ENCODE measurements at places on chromosomes 11 and 22.

DNA sequence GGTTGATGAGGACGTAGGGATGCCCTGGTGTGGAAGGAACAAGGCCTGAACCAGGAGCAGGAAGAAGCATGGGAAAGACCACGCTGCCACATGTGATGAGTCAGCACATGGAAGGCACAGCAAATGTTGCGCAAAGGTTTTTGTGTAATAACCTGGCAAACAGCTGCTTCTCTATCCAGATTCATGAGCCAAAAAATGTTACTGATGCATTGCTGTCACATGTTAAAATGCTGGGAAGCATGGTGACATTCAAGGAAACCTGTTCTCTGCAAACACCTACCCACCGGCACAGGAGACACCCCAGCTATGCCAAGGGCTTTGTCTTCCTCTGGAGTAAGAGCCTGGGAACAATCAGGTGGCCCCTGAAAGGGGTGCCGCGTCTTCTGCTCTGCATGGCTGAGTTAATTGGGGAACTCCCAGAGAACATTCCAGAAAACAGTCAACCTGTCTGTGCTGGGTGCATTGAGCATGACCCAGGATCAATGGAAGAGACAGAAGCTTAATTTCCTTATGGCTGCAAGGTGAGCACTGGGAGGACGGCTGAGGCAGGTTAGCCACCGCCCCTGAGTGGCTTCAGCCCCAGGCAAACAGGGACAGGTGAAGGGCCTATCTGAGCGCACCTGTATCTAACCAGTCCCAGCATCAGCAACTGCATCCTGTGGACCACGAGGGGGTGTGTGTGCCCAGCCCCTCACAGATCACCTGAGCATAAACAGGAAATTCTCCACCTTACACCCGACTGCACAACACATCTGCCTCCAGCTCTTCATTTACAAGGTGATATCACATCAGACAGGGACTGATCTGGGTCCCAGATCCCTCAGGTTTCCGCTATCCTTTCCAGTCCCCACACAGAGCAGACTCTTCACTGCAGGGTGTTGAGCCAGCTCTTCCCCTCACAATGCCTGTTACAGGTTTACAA, 108.4 kb downstream of the GGTLC2 start:
- DNase-seq = no peak

- no peak for DNase-seq
These were observed 25.5 kb downstream of the TMPRSS13 start for GRCh38 chr11:117903505-117904382.

GRCh38 chr11:130052567-130052966, 17.1 kb upstream of the APLP2 start:
- no peak for DNase-seq

DNA sequence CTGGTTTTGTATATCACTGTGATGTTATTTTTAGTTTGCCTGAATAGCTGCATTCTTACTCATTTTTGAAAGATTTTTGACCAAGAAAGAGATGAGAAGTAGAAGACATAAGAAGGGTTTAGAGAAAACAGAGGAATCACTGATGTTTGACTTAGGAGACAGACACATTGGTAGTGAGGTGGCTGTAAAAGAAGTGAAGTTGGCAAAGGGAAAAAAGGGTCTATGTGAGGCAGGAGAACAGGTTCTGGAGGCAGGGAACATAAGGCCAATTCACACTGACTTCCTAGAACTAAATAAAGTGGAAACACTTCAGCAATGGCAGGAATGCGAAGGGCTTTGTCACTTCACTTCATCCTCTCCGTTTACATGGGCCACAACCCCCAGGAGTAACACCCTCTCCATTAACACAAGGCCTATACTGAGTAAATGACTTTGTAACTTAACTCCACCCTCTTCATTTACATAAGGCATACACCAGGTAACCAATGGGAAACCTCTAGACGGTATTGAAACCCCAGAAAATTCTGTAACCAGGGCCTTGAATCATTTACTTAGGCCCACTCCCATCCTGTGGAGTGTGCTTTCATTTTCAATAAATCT, 36.5 kb downstream of the CTSC start:
- no peak for DNase-seq

DNA sequence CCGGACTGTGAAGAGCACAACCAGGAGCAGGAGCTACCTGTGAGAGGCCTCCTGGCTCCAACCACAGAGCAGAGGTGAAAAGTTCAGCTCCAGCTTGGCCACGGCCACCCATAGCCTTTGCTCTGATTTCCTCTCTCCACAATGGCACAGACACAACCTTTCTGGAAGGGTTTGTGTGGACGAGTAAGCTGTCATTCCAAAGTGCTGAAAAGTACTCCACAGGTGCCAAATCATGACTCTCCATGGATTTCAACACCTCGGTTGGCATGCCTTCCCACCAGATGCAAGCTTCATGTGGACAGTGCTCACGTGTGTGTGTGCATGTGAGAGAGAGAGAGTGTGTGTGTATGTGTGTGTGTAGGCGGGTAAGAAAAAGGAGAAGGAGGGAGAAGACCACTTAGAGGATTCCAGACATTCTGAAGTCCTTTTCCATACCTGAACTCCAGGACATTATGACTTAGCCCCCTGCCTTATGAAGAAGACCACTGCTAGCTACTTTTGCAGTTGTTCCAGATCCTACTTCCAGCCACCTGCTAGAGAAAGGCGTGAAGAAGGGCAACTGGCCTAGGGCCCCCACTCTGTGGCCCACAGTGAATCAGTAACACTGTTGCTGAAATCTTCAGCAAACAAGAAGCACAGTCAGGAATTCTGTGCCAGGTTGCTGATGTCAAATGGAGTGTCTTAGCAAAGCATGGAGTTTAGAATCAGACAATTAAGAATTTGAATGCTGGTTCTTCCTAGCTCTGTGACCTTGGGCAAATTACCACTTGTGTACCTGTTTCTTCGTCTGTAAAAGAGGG, 13.9 kb upstream of the NAV2 start:
- DNase-seq = no peak

DNA sequence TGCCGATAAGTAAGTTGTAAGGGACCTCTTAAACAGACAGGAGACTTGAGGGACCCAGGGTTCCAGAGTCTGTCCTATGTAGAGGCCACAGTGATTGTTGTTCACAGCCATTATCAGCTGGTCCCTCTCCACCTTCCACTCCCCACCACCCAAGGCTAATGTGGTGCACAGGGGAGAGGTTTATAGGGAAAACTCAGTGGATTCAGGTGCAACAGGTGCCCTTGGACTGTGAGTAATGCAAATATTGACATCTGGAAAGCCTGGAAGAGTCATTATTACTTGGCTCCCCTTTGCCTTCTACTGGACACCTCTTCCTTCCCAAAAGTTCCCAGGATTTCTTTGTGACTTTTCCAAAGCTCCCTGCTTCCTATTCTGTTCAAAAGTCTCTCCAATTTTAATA, 441.1 kb upstream of the CCDC90B start:
- DNase-seq = no peak

GRCh38 chr22:17824457-17824856, 50.2 kb upstream of the BID start:
- no peak for DNase-seq

DNA sequence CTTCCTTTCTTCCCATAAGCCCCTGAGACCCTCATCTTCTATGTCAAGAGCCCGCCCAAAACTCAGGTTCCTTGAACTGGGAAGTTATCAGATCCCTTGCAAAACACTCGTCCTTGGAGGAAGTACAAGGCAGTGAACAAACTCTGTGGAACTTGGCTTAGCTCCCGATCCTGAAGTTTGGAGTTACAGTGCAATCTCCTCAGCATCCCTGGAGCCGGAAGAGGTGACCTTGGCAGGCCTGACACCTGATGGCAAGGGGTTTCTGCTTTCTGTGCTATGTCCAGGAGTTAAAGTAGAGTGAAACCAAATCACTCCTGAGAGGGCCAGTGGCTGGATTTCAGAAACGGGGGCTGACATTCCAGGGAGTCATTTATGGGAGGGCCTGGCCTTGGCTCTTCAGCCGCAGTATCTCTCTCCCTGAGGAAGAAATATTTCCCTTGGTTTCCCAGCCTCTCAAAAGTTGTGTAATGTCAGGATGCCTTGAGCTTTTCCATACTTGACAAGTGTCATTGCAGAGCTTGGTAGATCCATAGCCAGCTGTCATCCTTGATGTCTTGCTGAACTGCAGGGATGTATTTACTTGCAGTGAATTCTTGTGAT, 1.9 kb upstream of the GRAMD1B start:
- DNase-seq = no peak

GRCh38 chr22:38796262-38796957, 2.5 kb upstream of the DNAL4 start:
- DNase-seq = no peak

DNA sequence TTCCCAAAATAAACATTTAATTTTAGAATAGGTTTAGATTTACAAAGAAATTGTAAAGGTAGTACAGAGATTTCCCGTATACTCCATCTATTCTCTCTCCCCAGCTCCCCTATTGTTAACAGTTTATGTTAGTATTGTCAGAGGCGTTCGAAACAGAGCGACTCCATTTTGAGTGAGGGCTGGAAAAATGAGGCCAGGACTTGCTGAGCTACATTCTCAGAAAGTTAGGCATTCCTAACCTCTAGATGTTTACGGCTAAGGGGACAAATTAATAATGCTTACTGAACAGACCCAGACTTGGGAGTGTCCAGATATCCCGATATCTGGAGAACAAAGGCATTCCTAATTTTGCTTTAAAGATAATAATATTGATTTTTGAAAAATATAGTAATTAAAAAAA, 12.4 kb upstream of the NUP160 start:
- no peak for DNase-seq

DNA sequence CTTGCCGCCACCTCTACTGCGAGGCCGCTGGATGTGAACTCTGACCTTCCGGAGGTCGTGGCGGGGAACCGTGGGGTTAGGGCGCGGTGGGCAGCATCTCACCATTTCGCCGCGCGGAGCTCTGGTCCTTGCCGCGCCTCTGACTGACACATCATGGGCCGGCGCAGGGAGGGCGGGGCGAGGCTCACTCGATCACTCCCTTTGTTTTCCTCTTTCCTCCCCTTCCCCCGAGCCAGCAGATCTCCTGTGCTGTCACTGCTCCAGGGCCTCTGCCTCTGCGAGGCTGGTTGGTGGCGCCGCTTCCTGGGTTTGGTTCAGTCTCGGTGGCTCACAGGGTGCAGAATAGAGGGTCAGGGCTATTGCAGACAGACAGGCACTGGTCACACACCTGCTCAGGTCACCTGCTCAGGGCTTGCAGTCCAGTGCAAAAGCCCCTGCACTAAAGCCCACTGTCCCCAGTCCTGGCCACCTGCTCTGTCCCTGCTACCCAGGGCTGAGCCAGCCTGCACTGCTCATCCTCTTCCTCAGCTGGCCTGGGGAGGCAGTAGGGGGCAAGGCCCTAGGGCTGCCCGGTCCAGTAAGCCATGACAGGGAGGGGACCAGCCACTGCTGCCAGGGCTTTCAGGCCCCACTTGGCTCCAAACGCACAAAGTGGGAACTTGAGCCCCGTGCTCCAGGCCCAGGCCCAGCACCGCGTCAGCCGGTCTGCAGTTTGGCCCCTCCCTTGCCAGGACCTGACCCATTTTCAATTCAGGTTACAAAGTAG, 36.2 kb downstream of the PISD start:
- no peak for DNase-seq

GRCh38 chr11:78076733-78077403, 2.8 kb downstream of the NDUFC2 start:
- DNase-seq = no peak

DNA sequence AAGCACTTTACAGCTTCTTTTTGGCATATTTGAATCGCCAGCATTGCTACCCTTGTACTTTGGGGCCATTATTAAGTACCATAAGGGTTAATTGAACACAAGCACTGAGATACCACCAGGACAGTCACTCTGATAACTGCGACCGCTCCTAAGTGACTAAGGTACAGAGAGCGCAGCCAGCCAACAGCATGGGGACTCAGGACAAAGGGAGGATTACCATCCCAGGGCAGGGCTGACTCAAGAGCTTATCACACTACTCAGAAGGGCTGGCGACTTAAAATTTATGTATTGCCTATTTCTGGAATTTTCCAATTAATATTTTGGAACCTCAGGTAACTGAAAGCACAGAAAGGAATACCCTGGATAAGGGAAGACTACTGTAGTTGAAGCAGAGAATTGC, 479 bp downstream of the ZNF280A start:
- no peak for DNase-seq

- DNase-seq = no peak
These were observed at the start of gene PCSK7 for GRCh38 chr11:117231842-117232091. Gene PCSK7 (minus strand): TSS chr11:117232073. CDS start chr11:117229844, 2,229 bp downstream.

All from esophagus squamous epithelium (tissue), 5 donors.